ENCODE measurements at places on chromosomes 5 and 9. TPM values are rescaled to one million over a fixed set of nuclear protein-coding genes. Genes with fewer than 3 reads are reported as not detected.
A peak's percentile ranks its signal among the peaks of the same experiment; 100 is the strongest.

The EGR1 gene
- 108 TPM for polyA plus RNA-seq

The PCDHGB7 gene
- polyA plus RNA-seq: 8.1 TPM

DNA sequence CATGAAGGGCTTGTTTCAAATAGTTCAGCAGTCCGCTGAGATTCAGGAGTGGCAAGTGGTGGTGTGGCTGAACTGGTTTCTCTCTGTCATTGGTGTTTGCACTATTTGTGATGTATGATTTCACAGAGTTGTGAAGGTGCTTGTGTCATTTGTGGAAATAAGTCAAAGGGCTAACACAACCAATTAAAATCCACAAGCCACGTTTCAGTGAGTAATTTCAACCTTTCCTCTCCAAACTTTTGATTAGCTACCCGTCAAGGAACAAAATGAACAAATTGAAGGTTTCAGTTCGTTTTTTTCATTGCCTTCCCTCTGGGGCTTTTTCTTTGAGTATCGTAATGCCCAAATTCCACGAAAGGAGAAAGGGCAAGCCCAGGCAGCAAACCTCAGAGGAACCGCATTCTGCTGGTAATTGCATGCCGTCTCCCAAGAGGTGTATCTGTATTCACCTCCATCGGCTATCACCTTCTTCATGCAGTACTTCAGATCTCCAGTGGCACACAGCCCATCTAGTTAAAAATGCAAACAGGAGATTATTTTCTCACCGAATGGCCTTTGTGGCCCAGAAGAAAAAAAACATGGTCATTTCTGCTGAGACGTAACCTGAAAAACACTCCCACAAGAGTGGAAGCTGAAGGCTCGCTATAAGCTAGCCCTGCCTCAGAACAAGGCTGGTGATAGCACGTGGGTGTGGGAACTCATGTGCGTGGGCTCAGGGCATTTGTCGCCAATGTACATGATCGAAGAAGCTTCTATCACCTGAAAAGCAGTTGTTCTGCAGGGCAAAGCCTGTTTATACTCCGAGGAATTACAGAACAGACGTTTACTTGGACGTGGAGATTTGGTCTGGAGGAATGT is 197.1 kb downstream of the NR3C1 start:
- no peak for DNase-seq
- no peak overlapping the region for H3K27ac ChIP-seq
- peaks cover 13% of the 10 kb centered on the region for H3K4me1 ChIP-seq

GRCh38 chr9:36165826-36166167 is 3.4 kb upstream of the CCIN start:
- peaks cover 3% of the 10 kb centered on the region for H3K36me3 ChIP-seq
- peak; percentile 87 for DNase-seq
- H3K4me3 ChIP-seq: peak overlapping the region; percentile 60
- H3K4me1 ChIP-seq: peaks cover 56% of the 10 kb centered on the region
